Kidney glomerular epithelial cell (primary cell): ENCODE measurements at places on chromosomes 2 and 18.

GRCh38 chr2:5594249-5594695 is 97.9 kb upstream of the SOX11 start:
- DNase-seq: no peak

DNA sequence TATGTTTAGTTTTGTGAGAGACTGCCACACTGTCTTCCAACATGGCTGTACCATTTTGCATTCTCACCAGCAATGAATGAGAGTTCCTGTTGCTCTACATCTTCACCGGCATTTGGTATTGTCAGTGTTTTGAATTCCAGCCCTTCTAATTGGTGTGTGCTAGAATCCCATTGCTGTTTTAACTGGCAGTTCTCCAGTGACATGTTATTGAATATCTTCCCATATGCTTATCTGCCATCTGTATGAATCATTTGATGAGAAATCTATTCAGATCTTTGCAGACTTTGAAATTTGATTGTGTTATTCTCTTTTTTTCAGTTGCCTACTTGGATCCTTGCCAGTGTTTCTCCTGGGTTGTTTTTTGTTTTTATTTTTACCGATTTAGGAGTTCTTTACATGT is 99.0 kb downstream of the SNTG2 start:
- DNase-seq: no peak

DNA sequence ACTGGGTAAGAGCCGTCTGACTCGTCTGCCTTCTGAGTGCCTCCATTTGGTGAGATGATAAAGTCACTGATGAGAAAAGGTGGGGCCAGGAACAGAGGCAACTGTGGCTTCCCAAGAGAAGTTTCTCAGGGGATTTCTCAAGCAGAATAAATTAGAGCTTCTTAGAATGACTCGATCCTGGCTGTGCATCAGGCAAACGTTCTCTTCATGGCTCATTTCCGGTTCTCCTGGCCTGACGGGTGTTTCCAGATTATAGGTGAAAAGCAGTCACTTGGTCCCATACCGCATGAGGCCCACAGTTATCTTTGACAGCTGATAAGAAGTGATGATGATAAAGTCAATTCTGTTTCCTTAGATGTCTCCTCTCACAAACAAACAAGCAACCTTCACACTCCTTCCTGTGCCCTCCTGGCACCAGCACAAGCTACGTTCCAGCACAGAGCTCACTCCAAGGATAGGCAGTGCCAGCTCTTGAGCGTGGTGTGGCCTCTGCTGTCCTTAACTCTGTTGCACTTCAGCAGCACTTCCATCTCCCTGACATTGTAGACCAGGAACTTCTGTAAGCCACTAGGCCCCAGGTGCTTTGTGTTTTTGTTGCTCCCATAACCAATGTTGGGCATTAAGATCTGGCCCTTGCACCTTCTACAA is 37.8 kb upstream of the KCNF1 start:
- no peak for DNase-seq

- DNase-seq: no peak
Measured at GRCh38 chr2:55247025-55247424, 14.5 kb downstream of the RPS27A start.

GRCh38 chr2:11967946-11968465 is 221.6 kb downstream of the LPIN1 start:
- DNase-seq: no peak

- no peak for DNase-seq
Measured at GRCh38 chr2:99451280-99451679, 38.5 kb downstream of the REV1 start.

DNA sequence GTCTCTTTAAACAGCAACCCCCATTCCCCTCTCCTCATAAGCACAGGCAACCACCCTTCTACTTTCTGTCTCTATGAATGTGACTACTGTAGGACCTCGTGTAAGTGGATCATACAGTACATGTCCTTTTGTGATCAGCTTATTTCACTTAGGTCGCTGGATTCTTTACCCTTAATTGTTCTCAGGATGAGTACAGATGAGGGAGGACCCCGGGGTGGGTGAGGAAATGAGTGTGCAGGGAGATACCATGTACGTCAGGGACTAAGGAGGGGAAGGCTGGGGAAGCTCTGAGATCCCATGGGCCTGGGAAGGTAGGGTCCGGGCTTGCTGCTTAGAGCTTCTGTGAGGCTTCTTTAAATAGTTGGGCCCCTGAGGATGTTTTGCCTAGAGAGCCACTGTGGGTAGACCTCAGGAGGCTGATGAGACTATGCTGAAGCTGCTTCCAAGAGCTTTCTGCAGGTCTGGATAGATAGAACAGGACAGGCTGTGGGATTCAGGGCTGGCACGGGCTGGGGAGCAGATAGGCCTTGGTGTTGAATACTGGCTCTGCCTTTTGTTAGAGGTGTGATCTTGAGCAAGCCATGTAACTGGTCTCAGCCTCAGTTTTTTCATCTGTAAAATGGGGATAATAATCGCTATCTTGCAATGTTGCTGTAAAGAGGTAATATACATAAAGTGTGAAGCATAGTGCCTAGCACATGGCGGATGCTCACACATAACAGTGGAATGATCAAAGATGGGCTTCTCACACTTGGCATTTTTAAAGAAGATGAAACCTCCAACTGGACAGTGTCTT is 155.3 kb downstream of the PRKCE start:
- no peak for DNase-seq

DNA sequence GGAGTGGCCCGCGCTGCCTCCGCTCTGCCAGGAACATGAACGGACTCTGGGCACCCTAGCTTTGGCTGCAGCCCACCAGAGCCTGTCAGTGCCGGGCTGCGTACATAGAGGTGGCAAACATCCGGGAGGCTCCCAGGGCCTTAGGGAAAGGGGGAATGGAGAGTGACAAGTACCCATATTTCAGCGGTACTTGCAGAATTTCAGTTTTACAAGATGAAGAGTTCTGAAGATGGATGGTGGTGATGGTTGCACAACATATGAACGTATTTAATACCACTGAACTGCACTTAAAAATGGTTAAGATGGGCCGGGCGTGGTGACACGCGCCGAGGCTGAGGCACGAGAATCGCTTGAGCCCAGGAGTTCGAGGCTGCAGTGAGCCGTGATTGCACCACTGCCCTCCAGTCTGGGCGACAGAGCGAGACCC is 873 bp downstream of the MTHFD2 start:
- DNase-seq: no peak

DNA sequence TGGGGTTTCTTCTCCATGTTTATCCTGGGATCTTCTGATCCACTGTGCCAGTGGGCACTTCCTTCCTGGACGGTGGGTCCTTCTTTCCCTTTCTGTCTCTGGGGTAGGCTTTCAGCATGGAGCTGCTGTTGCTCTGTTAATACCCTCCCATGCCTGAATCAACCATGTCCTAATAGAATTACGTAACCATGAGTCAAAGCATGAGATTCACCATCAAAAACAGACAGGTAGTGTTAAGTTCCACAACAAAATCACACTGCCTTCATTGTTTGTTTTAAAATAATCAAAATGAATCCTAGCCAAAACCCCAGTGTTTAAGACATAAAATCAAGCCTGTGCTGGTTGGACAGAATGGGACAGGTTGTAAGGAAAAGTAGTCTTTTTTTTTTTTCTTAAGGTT is 37.5 kb downstream of the GNAL start:
- DNase-seq: no peak

GRCh38 chr2:128445523-128445900 is 126.8 kb upstream of the HS6ST1 start:
- no peak for DNase-seq

DNA sequence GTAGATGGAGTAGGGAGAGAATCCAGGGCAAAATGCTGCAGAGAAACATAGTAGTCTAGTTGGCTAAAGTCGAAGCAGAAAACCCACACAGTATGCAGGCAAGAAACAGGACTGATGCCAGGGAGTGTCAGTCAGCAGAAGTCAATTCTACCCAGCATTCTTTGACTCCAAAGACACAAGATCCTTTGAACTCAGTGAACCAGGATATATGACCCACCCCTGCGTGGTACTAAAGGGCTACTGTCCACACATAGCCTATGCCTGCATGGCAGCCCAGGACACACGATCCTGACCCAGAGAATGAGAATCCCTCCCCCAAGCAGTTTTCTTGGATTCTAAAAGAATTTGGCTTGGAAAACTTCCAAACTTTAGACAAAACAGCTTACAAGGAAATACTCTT is 42.5 kb downstream of the ALK start:
- DNase-seq: peak; percentile 81

DNA sequence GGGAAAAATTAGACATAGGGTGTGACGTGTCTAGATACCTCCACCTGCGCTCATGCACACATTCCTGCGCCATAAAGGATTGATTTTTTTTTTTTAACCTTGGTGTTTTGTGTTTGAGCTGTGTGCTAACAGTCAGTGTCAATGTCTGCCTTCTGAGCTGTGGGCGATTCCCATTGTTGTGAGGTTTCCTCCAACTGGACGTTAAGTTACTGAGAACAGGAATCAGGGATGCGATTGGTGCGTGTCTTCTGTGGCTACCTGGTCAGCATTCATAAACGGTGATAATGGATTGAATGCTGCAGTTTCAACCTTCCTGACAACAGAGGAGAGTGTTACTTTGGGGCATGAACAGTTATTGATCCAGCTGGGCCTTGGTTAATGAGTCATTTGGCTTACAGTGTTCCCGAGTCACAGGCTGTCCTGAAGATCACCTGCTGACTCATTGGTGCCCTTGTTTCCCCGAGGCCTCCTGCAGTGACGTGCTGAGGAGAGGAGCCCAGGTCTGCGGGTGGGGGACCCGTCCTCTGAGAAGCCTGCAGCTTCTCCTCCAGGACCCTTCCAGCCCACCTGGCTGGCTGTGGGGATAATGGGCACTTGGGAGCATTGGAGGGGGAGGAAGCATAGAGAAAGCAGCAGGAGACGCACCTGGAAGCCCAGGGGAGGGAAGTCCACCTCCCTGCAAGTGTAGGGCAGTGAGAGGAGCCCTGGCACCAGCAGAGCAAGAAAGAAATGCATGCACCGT is 25.8 kb upstream of the CABYR start:
- no peak for DNase-seq

GRCh38 chr2:168528469-168528868 is 72.4 kb downstream of the CERS6 start:
- DNase-seq: no peak

DNA sequence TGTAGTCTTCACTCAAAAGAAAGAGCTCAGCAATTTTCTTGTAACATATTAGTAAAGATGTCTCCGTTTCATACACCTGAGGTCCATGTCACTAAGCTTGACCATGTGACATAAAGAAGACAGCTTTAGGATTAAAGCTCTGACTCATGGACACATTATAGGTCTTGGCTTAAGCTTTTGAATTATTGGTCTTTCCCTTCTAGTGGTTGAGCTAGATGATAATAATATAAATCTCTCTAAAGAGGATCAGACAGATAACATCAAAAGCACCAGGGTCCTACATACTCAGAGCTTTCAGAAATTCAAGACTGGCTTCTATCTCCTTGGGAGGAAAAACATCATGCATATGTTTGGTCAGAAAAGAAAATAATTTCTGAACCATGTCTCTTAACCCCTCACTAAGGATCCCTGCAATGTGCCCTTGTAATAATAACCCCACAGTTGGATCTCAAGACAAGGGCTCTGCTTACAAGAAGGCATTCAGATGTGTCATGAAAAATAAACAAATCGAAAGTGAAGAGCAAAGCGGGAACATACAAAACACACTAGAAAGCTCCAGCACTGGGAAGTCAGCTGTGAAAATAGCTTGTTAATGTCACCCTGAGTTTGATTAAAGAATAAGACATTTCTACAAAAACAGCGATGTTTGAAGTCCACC is 174.5 kb downstream of the PID1 start:
- no peak for DNase-seq

- DNase-seq: no peak
Measured at GRCh38 chr2:17915099-17915498, 36.6 kb downstream of the KCNS3 start.
